Left lung (tissue), 14 donors: ENCODE measurements at places on chromosomes 12 and 14. TPM values are rescaled to one million over a fixed set of nuclear protein-coding genes. Genes with fewer than 3 reads are reported as not detected.

KERA gene
- 0.10 TPM for polyA plus RNA-seq

ESYT1 gene
- 92.2 TPM for polyA plus RNA-seq

PHC1 gene
- 111 TPM for polyA plus RNA-seq

FAIM2 gene
- 0.73 TPM for polyA plus RNA-seq

NFE2 gene
- polyA plus RNA-seq = 4.5 TPM

NPAS3 gene
- 0.65 TPM for polyA plus RNA-seq

GUCY2C gene
- polyA plus RNA-seq = 0.46 TPM

PROX2 gene
- polyA plus RNA-seq = 3.1 TPM

ANO4 gene
- polyA plus RNA-seq = 3.4 TPM

SDR9C7 gene
- polyA plus RNA-seq = 0.18 TPM

ADCY4 gene
- 34.1 TPM for polyA plus RNA-seq

PAPLN gene
- polyA plus RNA-seq = 10.5 TPM

ARHGAP9 gene
- 4.7 TPM for polyA plus RNA-seq

DAO gene
- not detected for polyA plus RNA-seq

DNA sequence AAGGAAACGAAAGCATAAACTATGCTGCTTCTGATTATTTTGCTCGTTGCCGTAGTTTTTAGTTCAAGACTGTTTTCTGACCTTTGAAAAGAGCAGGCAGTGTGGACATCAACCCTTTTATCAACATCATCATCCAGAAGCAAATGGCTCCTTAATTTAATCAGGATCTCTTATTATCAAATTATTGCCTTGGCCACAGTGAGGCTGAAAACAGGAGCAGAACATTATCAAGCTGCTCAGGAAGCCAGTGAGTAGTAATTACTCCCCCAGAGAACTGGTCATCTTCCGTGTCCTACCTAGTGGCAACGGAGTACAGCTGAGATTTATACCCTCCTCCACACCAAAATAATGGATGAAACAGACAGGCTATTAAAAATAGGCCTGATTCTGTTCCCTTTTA lies 2.2 kb upstream of the DIABLO start:
- no peak for DNase-seq

DNA sequence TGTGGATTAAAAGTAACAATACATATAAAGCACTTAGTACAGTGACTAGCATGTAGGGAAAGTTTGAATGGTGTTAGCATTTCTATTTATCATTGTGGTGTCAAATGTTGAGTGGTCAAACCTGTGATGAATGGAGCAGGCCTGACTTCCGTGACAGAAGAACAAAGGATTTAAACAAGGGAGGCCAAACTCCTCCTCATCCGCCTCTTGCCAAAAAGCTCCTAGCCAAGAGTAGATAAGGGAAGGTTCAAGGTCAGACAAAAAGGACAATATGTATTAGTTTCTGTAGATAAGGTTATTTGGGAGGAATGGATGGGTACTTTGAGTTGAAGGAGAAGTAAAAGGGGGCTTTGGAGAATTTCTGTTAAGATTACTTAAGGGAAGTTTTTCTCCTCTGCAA lies 6.5 kb downstream of the RNASE7 start:
- DNase-seq = no peak

DNA sequence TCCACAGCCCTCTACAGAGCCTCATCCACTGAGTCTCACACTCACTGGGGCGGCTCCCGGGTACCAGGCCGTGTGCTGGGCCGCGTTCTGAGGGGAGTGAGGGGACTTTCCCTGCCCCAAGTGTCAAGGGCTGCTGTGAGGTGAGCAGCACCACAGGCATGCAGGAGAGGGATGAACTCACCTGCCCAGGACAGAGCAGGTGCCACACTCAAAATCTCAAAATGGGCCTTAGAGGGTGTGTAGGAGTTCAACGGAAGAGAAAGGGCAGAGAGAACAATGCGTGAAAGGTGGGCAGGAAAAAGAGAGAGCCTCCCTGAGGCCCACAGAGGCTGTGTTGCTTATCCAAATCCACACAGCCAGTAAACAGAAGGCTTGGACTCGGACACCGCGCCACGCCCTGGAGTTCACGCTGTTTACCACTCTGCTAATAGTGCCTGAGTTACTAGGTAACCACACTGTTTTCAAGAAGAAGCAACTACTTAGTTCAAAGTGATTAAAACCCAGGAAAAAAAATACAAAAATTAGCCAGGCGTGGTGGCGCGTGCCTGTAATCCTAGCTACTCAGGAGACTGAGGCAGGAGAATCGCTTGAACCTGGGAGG lies 32.7 kb downstream of the TSPAN11 start:
- DNase-seq = no peak

- DNase-seq = no peak
Observed at GRCh38 chr12:114938487-114939210, 254.7 kb upstream of the TBX3 start.

- peak; percentile 70 for DNase-seq
Observed at GRCh38 chr12:3200032-3200617, 122.9 kb downstream of the TSPAN9 start.

DNA sequence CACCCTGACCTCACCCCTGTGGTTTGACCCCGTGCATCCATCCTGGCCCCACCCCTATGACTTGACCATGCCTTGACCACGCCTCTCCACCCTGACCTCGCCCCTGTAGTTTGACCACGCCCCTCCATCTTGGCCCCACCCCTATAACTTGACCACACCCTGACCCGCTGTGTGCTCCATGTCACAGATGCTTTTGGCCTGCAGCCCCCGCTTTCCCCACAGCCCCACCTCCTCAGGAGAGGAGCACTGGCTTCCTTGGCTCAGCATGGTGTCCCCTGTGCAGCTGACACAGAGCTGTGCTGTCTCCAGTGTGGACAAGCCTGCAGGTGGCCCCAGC lies 269.9 kb upstream of the SFSWAP start:
- no peak for DNase-seq

DNA sequence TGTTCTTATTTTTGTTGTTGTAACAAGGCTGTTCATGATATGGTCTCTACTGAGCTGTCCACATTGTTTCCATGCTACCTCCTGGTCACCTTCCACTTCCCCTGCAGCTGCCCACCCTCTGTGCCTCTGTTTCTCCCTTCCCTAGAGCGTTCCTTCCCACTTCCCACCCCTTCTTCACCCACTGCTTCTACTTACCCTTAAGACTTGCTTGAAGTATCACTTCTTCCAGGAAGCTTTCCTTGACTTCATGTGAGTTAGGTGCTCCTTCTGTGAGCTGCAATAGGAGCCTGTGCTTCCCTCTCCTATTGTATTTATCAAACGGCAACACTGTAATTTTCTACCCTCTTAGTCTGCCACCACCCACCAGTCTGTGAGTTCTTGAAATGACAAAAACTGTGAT lies 286.8 kb upstream of the AMIGO2 start:
- DNase-seq = no peak

GRCh38 chr12:106080041-106080790 lies 58.5 kb downstream of the NUAK1 start:
- DNase-seq = no peak

DNA sequence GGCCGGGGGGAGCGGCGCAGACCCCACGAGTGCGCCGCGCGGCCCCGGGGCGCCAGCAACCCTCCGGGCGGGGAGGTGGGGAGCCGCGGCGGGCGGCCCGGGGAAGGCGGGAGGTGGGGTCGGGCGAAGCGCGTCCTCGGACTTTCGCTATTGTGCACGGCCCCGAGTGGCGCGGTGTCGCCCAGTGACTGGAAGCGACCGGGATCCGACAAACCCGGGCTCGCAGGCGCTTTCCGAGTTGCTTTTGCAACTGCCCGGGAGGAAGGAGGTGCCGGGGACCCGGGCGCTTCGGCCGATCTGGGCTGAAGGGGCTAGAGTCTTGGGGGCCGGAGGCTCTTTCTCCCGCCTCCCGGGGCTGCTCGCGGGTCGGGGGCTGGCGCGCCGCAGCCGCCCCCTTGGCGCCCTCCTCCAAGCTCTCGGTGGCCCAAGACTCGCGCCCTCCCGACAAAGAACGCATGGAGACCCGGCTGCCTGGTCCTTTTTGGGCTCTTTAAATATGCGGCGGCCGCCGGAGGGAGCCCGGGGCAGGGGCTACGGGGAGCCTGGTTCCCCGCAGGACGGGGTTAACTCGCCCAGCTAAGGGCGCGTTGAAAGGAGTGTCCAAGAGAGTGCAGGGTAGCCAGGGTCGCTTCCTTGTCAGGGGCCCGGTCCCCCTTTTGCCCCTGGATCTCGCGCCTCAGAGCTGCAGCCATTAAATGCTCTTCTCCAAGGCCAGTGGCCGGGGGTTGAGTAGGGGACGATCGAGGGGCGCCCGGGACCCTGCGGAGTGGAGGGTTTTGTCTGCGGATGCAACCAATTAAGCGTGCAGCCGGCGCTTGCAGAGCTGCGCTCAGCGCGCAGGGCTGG lies 1.4 kb downstream of the HMGA2 start:
- DNase-seq = peak; percentile 82

DNA sequence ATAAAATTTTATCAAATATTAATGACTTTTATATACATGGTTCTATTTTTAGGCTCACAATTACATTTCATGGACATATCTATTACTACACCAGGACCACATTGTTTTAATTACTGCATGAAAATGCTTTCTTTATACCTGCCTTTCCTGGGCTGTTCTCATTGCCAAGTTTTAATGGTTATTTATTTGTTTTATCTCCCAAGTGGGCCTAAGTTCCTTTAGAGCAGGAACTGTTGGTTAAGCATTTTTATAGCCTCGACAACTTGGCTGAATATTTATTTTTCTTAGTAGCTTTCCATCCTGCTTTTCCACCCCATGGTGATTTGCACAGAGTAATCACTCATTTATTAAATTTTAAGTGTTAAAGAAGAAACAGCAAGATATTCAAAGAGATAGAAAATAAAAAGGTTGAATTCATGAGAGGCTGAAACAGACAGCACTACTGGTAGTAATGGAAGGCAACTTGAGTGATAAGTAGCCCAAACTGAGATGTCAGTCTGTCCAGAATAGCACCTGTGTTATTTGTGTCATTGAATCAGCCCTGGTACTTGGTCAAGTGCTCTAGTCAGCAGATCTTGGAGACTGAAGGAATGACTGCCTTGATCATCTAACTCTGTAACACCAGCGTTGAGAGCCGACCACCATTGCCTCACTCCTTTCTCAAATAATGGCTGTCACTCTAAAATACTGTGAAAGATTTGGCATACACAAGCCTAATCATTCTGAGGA lies 119.1 kb upstream of the EGLN3 start:
- DNase-seq = no peak

DNA sequence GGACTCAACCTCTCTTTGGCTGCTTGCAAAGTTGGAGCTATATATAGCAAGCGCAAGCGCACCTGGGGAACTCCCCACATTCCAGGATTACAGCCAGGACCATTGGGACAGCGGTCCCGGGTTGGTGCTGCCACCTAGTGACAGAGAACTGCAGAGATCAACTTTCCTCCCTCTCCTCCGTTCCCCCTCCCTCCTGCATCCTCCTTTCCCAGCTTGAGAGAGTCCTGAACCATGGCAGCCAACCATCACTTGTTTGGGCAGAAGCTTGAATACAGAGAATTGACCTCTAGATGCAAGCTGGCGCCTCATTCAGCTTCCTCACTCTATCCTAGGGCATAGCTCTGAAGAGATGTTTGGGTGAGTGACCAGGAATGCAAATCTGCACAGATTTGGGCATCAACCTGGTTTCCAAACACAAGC lies 17.4 kb upstream of the FLVCR2 start:
- DNase-seq = peak; percentile 83

DNA sequence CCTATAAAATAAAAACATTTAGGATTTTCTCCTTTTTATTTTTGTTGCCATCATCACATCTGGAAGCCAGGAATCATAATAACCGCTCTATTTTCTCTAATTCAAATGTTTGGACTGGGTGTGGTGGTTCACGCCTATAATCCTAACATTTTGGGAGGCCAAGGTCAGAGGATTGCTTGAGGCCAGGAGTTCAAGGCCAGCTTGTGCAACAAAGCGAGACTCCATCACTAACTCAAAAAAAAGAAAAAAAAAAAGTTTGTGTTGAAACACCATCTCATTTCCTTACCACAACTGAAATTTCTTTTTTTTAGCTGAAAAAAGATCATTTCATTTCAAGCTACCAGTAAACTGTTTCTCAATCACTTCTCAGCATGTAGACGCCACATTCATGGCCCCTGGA lies 8.8 kb upstream of the BAZ1A start:
- no peak for DNase-seq

GRCh38 chr12:111816065-111816615 lies 25.9 kb upstream of the MAPKAPK5 start:
- no peak for DNase-seq

- DNase-seq = no peak
Observed at GRCh38 chr14:85315733-85316290, 214.1 kb upstream of the FLRT2 start.

DNA sequence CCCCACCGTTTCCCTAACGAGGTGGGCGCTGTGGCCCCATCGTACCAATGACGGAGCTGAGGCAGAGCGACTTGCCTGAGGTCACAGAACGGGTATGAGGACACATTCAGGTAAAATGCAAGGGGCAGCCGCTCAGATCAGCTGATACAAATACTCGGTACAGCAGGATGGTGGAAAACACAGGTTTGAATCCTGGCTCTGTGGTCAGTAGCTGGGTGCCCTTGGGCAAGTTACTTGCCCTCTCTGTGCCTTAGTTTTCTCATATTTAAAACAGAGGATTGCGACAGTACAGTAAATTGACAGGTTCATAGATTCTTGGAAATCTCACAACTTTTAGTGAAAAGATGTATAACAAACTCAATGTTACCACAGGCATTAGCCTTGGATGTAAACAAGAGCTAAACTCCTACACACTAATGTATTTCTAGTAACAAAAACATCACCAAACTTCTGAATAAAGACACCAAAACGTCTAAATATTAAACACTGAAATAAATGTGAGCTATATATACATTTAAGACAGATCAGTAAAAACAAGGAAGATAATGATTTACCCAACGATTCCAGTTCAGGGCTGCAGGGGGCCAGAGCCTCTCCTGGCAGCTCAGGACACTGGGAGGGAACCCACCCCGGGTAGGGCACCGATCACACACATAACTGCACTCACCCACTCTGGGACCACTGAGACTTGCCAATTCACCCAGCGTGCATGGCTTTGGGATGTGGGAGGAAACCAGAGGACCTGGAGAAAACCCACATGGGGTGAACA lies 128.4 kb downstream of the RBM19 start:
- no peak for DNase-seq

DNA sequence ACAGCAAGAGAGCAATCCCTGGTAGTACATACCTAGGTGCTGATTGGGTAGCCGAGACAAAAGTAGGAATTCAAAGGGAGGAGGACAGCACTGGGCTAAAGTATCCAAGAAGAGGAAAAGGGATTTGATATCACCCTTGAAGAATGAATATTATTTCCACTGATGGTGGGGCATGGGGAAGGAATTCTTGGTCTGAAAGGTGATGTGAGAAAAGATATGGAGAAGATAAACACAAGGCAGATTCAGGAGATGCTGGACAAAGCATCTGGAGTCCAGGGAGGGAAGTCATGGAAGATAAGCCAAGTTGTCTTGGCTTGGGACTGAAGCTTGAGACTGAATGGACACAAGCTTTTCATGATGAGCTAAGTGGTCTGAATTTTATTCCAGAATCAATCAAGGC lies 194.0 kb downstream of the EGLN3 start:
- no peak for DNase-seq
